Psoas muscle (tissue), 8 donors: ENCODE measurements at places on chromosomes 2 and 18. TPM values are rescaled to one million over a fixed set of nuclear protein-coding genes. Genes with fewer than 3 reads are reported as not detected.

- no peak overlapping the region for H3K4me3 ChIP-seq
- H3K27me3 ChIP-seq, result no peaks in the 10 kb centered on the region
- H3K36me3 ChIP-seq, result no peaks in the 10 kb centered on the region
These were observed 2.7 kb downstream of the TNP1 start for GRCh38 chr2:216857131-216857550.

The GPR75 gene
- total RNA-seq, result 0.79 TPM

The PDE1A gene
- 4.2 TPM for total RNA-seq

DNA sequence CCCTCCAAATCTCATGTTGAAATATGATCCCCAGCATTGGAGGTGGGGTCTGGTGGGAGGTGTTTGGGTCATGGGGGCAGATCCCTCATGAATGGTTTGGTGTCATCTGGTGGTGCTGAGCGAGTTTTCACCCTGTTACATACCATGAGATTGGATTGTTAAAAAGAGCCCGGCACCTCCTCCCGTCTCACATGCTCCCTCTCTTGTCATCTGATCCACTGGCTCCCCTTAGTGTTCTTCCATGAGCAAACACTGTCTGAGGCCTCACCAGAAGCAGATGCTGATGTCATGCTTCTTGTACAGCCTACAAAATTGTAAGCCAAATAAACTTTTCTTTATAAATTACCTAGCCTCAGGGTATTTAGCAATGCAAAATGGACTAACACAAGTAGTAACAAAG, 405.0 kb upstream of the SLC39A10 start:
- H3K4me3 ChIP-seq, result no peak overlapping the region
- H3K4me1 ChIP-seq, result no peaks in the 10 kb centered on the region
- H3K27ac ChIP-seq, result no peak overlapping the region

The CYP26B1 gene
- 1.3 TPM for total RNA-seq

GRCh38 chr2:18346344-18346743, 214.1 kb downstream of the RDH14 start:
- H3K4me3 ChIP-seq, result no peak overlapping the region
- DNase-seq, result no peak
- H3K27ac ChIP-seq, result no peak overlapping the region

The FBXO11 gene
- 39.4 TPM for total RNA-seq

DNA sequence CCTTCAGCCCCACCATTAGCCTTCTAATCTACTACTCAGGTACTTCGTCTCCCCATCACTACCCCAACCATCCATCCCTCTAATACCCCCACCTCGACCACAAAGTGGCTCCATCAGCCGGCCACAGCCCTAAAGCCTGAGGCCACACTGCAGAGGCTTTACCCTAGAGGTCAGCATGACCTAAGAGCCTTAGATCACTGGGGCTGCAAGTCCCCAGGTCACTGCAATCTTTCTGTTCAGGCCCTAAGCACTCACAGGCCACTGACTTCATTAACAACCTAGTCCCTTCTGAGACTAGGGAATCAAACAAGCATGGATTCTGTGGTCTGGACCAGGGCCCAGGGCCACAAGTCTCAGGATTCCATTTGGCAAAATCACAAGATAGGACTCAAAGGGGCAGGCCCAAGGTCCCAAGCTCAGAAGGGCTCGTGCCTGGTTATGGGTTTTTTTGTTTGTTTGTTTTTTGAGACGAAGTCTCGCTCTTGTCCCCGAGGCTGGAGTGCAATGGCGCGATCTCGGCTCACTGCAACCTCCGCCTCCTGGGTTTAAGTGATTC, 37.0 kb upstream of the PKDCC start:
- H3K27me3 ChIP-seq, result no peaks in the 10 kb centered on the region
- H3K4me1 ChIP-seq, result no peaks in the 10 kb centered on the region
- no peaks in the 10 kb centered on the region for H3K36me3 ChIP-seq
- H3K4me3 ChIP-seq, result no peak overlapping the region
- no peak for DNase-seq
- no peak overlapping the region for H3K27ac ChIP-seq

The WDFY1 gene
- total RNA-seq, result 21.8 TPM

The CEP192 gene
- 10.9 TPM for total RNA-seq

The NT5C1B gene
- not detected for total RNA-seq

- H3K36me3 ChIP-seq, result no peaks in the 10 kb centered on the region
- H3K27me3 ChIP-seq, result no peaks in the 10 kb centered on the region
- no peak overlapping the region for H3K4me3 ChIP-seq
- H3K4me1 ChIP-seq, result no peaks in the 10 kb centered on the region
- DNase-seq, result no peak
- no peak overlapping the region for H3K27ac ChIP-seq
These were observed 25.6 kb upstream of the RPE start for GRCh38 chr2:209976698-209977385.

DNA sequence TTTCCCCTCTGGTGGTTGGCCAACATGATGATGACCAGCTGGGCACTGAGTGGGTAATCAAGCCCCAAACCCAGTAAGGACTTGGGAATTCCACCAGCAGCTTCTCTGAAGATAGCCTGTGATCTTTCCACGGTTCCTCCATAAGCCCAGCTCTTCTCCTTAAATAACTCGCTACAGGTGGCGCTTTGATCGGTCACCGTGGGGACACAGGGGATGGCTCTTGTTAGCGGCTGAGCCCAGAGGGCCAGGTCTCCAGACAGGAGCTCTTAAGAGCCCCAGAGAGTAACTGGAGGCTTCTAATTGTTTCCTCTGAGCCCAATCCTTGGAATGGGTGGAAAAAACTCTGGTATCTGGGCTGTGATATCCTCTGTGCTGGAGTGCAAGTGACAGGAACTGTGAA, 13.6 kb upstream of the INHBB start:
- H3K36me3 ChIP-seq, result no peaks in the 10 kb centered on the region
- H3K27ac ChIP-seq, result no peak overlapping the region
- no peak overlapping the region for H3K4me3 ChIP-seq
- H3K4me1 ChIP-seq, result no peaks in the 10 kb centered on the region

DNA sequence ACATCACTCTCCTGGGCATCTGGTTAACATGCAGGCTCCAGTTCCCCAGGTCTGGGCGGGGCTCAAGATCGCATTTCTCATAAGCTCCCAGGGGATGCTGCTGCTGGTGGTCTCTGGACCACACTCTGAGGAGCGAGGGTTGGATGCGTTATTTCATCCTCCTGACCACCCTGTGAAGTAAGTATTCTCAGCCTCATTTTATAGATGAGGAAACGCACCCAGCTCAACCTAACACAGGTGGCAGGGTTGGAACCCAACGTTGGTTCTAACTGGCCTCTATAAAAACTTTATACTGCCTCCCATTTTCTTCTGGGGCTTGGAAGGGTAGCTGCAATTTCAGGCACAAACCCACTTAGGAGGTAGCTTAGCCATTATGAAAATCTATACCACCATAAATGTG, 120.5 kb downstream of the FAM210A start:
- no peak overlapping the region for H3K27ac ChIP-seq
- DNase-seq, result no peak
- H3K4me1 ChIP-seq, result peaks cover 8% of the 10 kb centered on the region
- no peaks in the 10 kb centered on the region for H3K27me3 ChIP-seq
- no peaks in the 10 kb centered on the region for H3K36me3 ChIP-seq

DNA sequence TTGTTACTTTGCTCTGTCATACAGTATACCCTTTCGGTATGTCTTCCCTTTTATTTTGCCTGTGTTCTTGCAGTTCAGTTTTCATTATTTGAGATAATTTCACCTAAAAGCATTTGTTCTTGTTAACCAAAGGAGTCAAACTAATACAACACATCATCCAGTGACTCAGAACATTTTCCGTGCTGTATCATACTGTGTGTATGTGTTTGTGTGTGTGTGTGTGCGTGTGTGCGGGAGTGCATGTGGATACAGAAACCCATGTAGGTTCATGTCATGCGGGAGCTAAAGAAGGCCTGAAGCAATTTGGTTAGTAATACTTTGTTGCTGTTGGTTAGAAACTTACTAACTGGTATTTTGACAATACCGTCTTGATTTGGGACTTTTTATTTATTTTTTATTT, 60.0 kb downstream of the CEP192 start:
- no peak overlapping the region for H3K27ac ChIP-seq
- no peak overlapping the region for H3K4me3 ChIP-seq
- DNase-seq, result no peak
- H3K36me3 ChIP-seq, result peaks cover 90% of the 10 kb centered on the region

GRCh38 chr2:201248288-201248844, 12.0 kb upstream of the CASP8 start:
- no peaks in the 10 kb centered on the region for H3K36me3 ChIP-seq
- no peak for DNase-seq
- H3K27ac ChIP-seq, result no peak overlapping the region
- H3K27me3 ChIP-seq, result no peaks in the 10 kb centered on the region
- no peaks in the 10 kb centered on the region for H3K4me1 ChIP-seq

The BMP10 gene
- not detected for total RNA-seq

- no peak overlapping the region for H3K27ac ChIP-seq
- no peaks in the 10 kb centered on the region for H3K27me3 ChIP-seq
- no peaks in the 10 kb centered on the region for H3K4me1 ChIP-seq
- no peaks in the 10 kb centered on the region for H3K36me3 ChIP-seq
These were observed 51.1 kb downstream of the COLEC12 start for GRCh38 chr18:449374-449773.

DNA sequence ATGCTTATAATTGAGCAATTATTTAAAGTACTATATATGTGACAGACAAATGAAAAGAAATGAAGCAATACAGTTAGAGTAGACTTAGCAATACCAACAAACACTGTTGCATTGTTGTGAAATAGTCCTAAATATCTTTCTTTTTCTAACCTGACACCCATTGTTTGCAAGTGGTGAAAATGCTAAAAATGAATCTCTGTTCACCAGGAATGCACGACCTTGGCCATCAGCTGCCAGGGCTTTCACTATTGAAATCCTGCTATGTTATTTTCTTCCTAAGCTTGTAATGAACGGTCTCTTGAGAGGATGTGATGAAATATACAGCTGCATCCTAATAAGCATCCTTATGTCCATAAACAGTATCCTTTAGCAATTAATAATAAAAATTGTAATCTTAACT, 136.2 kb upstream of the MGAT5 start:
- H3K27ac ChIP-seq, result no peak overlapping the region
- H3K27me3 ChIP-seq, result peaks cover 2% of the 10 kb centered on the region
- no peak overlapping the region for H3K4me3 ChIP-seq
- no peak for DNase-seq
- H3K36me3 ChIP-seq, result no peaks in the 10 kb centered on the region
- peaks cover 17% of the 10 kb centered on the region for H3K4me1 ChIP-seq

DNA sequence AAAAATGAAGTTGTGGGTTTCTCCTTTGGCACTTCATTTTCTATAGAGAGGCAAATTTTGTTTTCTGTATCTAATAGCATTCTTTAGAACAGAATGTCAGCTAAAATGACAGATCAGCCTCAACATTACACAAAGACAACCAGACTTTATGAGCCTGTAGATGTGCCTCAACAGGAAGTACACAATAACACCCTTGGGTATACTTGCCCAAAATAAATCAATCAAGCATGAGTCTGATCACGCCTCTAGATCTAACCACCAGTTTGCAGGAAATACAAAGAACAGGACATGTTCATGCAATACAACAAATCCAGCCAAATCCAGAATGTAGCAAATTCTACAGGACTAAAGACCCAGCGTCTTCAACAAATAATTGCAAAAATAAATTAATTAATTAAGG, 11.2 kb upstream of the DAPL1 start:
- no peak overlapping the region for H3K4me3 ChIP-seq
- DNase-seq, result no peak

- no peaks in the 10 kb centered on the region for H3K27me3 ChIP-seq
- H3K27ac ChIP-seq, result no peak overlapping the region
- H3K36me3 ChIP-seq, result no peaks in the 10 kb centered on the region
- no peak overlapping the region for H3K4me3 ChIP-seq
- DNase-seq, result no peak
These were observed 38.7 kb downstream of the PKDCC start for GRCh38 chr2:42086500-42086953.

DNA sequence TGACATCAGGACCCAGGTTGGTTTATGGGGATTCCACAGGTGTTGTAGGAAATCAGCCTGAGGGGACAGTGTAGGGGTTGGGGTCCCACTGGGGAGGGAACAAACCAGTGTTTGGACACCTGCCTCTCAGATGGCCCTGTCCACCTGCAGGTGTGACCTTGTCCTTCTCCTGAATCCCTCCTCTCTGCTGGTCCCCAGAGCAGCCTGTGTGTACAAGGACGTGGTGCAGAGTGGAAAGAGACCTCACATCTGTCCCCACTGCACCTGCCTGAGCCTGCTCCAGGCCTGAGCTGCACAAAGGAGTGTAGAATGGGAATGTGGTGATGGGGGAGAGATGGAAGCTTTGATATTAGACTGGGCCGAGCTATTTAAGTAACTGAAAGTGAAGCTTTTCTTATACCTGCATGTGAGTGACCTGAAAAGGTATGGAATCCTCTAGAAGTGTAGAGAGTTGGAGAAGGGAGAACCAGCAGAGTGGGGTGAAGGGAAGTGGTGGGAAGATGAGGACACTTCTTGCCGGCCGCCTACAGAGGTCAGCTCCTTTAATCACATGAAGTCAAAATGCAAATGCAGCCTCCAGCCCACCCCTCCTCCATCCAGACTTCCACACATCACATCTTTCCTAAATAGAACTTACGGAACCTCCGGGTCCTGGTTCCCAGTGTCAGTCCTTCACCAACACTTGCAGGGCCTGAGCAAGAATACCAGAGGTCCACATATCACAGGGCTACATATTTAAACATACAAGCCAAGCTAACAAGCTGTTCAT, 89.3 kb upstream of the SMAD2 start:
- H3K4me1 ChIP-seq, result peaks cover 5% of the 10 kb centered on the region
- DNase-seq, result no peak
- H3K27me3 ChIP-seq, result peaks cover 4% of the 10 kb centered on the region
- no peak overlapping the region for H3K27ac ChIP-seq

DNA sequence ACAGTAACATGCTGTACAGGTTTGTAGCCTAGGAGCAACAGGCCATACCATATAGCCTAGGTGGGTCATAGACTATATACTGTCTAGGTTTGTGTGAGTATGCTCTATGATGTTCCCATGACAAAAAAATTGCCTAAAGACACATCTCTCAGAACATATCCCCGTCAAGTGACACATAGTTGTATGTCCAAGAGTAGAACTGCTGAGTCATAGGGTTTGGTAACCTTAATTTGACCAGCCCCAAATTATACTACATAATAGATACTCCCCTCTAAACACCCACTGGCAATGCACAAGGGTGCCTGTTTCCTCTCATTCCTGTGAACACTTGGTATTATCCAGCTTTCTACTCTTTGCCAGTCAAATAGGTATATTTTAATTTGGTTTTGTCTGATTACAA, 161.6 kb downstream of the LCLAT1 start:
- DNase-seq, result no peak
- no peak overlapping the region for H3K4me3 ChIP-seq
- H3K27ac ChIP-seq, result no peak overlapping the region
- no peaks in the 10 kb centered on the region for H3K4me1 ChIP-seq
- H3K27me3 ChIP-seq, result no peaks in the 10 kb centered on the region
- H3K36me3 ChIP-seq, result no peaks in the 10 kb centered on the region

- DNase-seq, result no peak
- H3K36me3 ChIP-seq, result no peaks in the 10 kb centered on the region
- no peak overlapping the region for H3K27ac ChIP-seq
- H3K4me1 ChIP-seq, result no peaks in the 10 kb centered on the region
These were observed 2.3 kb downstream of the ECEL1 start for GRCh38 chr2:232485348-232485756.

- H3K4me3 ChIP-seq, result no peak overlapping the region
- no peaks in the 10 kb centered on the region for H3K4me1 ChIP-seq
- no peaks in the 10 kb centered on the region for H3K36me3 ChIP-seq
- no peaks in the 10 kb centered on the region for H3K27me3 ChIP-seq
These were observed 763.0 kb upstream of the ACVR2A start for GRCh38 chr2:147081831-147082230.

- no peaks in the 10 kb centered on the region for H3K27me3 ChIP-seq
- no peak for DNase-seq
- no peak overlapping the region for H3K4me3 ChIP-seq
- no peaks in the 10 kb centered on the region for H3K36me3 ChIP-seq
- no peak overlapping the region for H3K27ac ChIP-seq
- H3K4me1 ChIP-seq, result no peaks in the 10 kb centered on the region
These were observed 226.0 kb upstream of the LRRTM1 start for GRCh38 chr2:80530442-80531064.
